ENCODE measurements at places on chromosomes 1 and 21.

DNA sequence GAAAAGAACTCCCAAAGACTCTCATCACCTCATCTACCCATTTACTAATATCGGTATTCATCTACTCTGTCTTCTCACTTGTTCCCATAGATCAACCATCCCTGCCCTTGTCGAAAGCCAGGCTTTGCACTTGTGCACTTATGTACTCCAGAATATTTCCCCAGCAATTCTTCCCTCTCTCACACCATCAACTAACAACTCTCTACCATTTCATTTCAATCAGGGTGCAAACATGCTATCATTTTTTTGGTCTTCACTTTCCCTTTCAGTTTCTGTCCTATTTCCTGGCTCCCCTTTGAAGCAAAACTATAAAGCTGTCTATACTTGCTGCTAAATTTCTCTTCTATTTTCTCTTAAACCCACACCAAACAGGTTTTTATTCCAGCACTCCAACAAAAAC lies 6.7 kb downstream of the C1orf105 start:
- DNase-seq = no peak

DNA sequence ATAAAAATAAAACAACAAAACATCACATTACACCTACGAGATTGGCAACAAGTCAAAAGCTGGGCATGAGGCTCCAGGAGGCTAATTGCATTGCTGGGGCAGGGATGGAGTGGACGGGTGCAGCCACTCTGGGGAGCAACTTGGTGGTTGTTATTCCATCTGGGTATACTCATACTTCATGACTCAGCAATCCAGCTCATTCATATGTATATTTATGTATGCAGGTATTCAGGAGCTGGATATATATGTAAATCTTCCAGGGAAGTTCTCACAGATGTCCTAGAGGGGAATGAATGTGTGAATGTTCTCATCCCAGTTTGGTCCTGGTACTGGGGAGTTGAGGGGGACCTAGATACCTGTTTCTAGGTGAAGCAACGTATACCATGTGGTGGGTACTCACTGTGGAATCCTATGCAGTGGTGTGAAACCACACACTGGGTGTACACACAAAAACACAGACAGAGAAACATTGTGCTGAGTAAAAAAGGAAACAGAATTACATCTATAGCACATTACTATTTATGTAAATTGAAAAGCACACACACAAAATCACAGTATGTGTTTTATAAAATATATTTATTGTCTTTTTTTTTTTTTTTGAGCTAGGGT lies 79.7 kb upstream of the RAB4A start:
- DNase-seq = no peak

DNA sequence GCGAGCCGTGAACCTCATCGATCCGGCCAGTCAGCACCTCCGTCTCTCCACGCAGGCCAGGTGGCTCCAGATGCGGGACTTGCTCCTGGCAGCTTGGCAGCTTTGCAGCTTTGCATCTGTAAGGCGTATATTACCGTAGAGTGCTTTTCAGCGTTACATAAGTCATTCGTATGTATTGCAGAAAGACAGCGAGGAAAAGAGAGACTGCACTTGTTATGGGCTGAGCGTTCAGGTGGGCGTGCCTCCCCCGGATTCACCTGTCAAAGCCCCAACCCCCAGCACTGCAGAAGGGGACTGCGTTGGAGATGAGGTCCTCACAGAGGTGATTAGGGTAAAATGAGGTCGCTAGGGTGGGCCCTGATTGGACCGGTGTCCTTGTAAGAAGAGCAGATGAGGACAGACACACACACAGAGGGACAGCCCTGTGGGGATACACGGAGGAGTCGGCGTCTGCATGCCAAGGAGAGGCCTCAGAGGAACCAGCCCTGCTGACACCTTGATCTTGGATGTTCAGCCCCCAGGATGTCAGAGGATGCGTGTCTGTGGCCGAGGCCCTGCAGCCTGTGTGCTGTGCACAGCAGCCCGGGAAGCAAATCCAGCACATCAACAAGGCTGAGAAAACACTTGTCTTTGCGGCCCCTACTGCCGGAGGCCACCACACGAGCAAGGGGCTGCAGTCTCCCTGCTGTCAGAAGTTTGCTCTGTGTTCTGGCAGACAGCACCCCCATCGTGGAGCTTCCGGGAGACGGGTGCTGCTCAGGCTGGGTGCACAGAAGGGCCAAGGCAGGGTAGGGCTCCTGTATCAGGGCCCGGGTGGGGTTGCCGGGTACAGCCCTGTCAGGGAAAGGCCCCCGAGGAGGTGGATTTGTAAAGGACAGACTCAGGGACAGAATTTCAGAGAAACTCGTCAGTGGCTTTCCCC lies 10.9 kb upstream of the AGPAT3 start:
- no peak for DNase-seq

DNA sequence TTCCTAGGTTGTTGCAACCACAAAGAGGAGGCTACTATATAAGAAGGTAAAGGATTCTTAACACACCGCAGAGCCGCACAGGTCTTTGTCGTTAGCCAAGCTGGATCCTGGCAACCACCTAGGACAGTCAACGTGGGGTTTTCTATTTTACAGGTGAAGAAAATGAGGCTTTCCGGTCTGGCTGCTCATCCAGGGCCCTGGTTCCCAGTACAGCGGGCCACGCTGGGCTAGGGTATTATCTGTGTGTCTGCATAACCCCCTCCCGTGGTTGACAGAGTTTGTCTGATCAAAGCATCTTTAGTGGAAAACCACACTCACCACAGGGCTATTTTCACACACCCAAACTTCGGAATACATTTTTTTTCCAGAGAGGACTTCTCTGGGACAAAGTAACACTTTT lies 39.0 kb upstream of the PDE9A start:
- no peak for DNase-seq

GRCh38 chr1:23330846-23331245 lies 13.2 kb downstream of the HNRNPR start:
- no peak for DNase-seq

Data from hepatic stellate cell (primary cell).